ENCODE measurements at places on chromosomes 12 and 14.

DNA sequence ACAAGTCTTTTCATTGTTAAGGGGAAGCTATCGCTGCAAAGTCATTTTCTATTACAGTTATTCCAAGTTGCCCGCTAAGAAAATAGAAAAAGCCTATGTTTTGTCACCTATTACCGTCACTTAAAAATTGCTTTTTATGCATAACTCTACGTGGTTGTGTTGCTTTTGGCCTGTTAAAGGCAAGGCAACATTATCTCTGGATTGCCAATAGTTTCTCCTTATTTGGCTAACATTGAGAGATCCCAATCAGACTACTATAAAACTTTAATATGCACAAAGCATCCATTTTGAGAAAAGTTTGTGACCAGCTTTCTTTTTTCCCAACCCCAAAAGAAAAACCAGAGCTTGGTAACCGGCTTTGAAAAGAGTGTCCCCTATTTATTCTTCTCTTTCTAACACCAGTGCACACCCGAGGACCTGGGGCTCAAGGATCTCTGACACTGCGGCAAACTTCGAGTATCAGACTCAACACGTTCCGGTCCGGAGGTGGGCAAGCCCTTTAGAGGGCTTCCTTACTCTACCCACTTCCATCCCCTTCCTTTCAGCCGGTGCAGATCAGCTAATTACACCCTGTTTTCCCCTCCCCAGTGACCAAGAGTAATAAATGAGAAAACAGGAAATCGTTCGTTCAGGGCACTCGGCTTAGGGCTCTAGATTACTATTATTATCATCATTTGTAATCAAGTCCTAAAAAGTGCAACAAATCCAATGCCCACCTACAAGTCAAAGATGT, 1.2 kb downstream of the PPP1R12A start:
- no peak for DNase-seq

DNA sequence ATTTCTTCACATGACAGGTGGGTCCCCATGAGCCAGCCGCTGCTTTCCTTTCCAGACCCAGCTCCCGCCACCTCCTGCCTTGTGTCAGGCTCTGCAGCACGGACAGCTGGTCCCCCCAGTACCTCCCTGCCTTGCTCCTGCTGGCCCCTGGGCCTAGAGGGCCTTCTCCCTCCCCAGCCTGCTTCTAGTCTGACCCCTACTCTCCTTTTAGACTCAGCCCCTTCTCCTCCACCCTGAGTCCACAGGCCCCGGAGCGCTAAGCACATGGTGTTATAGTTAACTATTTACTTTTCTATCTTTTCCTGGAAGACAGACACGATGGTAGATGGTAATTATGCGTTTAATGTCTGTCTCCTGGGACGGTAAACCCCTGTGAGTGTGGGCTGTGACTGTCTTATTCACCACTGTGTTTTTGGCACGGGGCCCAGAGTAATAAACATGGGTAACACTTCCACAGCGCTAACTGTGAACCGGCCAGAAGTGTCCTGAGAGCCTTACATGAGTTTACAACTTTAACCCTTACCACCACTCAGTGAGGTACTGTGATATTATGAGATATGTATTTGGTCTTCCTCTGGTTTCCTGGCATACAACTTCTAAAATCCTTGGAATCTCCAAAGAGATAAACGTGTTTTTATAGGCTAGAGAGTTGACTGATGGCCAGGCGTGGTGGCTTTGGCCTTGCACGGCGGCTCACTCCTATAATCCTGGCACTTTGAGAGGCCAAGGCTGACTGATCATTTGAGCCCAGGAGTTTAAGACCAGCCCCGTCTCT, 41.2 kb downstream of the DGLUCY start:
- DNase-seq: no peak

DNA sequence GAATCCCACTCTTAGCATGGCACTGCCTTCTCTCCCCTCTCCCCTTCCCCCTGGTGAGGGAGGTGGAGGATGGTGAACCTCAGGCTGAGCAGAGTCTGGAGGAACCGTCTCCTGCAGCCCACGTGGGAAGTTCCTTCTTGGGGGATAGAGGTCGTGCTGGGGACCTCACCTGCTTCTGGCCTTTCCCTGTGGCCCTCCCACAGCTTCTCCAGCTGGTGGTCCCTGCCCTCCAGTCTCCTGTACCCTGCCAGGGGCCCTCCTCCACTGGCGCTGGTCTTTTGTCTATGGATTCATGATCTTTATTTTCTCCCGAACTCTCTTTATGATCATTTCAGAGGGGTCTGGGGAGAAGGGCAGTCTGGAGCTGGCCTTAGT, 9.0 kb upstream of the MTA1 start:
- no peak for DNase-seq

DNA sequence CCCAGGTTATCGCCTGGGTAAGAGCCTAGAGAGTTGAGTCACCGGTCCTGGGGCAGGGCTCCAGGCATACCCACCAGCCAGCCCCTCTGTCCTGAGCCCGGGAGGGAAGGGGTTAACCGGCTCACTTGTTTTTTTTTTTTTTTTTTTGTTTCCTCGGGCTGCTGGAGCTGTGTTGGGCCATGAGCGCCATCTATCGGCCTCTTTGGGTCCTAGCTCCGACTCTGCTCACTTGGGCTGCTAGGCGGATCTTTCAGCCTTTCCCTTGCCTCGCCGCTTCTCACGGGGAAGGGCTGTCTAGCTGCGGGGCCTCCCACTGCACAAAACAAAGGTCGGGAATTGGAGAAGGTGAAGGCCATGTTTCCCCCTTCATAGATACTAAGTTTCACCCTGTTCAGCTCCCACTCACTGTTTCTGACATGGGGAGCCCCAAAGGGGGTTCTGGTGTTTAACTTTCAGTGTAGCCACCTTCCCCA, 2.8 kb upstream of the SMUG1 start:
- peak; percentile 66 for DNase-seq

GRCh38 chr14:55382483-55382882, 29.1 kb downstream of the ATG14 start:
- DNase-seq: no peak

GRCh38 chr14:24329073-24329663, 5.7 kb downstream of the ADCY4 start:
- DNase-seq: no peak

- no peak for DNase-seq
Measured at GRCh38 chr14:28059254-28059653, 707.3 kb upstream of the FOXG1 start.

- no peak for DNase-seq
Measured at GRCh38 chr12:32568228-32568627, 110.9 kb upstream of the DNM1L start.

DNA sequence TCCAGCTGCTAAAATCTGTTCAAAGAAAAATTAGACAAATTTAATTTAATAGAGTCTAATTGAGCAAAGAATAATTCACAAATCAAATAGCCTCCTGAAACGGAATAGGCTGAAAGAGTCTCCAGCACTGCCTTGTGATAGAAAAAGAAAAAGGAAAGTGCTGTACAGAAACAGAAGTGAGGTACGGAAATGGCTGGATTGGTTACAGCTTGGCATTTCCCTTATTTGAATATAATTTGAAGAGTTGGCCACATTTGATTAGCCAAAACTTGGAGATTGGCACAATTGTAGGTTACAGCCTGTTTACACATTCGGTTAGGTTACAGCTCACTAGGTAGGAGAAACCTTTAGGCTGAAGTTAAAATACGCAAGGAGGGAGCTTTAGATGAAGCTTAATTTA, 24.8 kb upstream of the PCED1B start:
- no peak for DNase-seq

DNA sequence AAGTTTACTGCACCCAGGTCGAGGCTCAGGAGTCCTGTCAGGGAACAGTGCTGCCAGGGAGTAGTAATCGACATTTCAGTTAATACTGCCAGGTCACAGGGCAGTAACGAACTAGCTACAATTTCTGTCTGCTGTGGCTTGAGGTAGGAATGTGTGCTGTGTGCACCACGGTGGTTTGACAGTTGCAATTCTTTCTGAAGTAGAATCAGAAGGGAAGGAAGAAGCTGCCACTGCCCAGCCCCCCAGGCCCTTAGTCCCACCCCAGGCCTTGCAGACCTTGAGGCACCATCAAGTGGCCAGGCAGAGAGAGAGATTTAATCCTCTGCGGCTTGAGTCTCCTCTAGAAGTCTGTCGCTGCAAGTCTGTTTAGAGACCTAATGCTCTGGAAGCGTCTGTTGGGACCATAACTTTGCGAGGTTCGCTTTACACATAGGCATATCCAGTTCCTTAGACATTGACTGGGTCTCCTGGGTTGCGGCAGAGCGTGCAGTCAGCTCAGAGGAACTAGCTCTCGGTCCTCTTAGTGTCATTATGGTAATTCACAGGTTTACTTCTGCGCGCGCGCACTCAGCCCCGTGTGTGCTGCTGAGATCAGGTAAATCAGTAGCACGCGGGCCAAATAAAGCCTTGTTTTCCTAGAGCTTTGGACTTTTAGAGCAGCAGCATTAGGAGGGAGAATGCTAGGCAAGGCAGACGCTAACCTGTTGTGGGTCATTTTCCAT, 9.8 kb downstream of the NKX2-1 start:
- DNase-seq: no peak

GRCh38 chr14:61090432-61091216, 109.6 kb downstream of the SLC38A6 start:
- no peak for DNase-seq

GRCh38 chr14:23442721-23443356, 7.4 kb upstream of the MYH7 start:
- no peak for DNase-seq

DNA sequence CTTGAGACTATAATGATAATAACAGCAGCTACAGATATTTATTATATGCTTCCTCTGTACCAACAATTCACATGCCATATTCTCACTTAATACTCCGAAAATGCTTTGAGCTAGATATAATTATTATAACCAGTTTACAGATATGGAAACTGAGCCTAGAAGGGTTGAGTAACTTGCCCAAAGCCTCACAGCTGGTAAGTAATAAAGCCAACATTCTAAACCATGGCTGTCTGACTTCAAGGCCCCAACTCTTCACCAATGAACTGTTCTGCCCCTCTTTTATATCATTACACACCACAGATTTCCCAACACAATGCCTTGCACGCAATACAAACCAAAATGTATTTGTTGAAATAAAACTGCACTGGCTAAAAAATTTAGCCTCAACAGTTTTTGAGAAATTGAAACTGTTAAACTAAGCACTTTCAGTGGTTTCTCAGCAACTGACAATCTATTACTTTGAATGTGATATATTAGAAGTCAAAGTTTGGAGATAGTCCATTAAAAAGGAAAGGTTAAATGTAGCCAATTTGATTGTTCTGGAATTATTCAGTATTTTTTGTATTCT, 222.5 kb upstream of the ARHGAP5 start:
- DNase-seq: no peak

DNA sequence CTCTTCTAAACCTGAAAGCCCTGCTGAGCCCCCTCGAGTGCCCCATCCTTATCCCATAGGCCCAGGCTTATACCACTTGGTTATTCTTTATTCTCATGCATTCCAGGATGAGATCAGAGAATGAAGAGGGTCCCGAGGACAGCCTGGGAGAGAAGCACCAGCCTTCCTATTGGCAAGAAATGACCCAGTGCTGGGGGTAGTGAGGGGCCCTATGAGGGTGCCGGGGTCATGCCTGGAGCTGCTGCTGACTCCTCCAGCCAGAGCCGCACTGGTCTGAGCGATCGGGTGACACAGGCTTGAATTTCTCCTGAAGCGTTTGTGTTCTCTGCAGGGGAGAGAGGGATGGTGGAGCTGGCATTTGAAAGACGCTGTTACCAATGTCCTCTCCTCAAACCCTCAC, 18.1 kb downstream of the MORN3 start:
- DNase-seq: no peak

DNA sequence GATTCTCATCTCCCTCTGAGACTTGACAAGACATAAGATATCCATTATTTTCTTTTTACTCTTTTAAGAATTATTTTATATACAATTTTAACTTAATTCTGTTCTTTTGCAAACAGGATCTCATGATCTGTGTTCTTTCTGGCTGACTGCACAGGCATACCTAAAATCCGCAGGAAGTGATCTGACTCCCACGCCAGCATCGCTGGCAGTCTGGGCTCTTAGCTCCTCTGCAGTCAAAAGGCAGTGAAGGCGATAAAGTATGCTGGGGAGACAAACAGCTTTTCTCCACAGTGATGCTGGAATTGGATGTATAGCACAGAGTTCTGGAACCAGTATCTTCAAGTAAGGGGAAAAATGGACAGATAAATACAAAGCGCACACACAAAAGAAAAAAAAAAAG, 52.4 kb downstream of the DICER1 start:
- no peak for DNase-seq

DNA sequence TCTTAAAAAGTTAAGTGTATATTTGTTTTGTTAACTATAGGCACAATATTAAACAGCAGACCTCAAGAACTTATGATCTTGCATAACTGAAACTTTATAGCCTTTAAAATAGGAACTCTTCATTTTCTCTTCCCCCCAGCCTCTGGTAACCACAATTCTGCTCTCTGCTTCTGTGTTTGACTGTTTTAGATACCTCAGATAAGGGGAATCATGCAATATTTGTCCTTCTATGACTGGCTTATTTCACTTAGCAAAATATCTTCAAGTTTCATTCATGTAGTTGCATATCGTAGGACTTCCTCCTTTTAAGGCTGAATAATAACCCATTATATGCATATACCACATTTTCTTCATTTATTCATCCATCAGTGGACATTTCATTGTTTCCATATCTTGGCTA, 131.3 kb downstream of the PTPRO start:
- DNase-seq: no peak

DNA sequence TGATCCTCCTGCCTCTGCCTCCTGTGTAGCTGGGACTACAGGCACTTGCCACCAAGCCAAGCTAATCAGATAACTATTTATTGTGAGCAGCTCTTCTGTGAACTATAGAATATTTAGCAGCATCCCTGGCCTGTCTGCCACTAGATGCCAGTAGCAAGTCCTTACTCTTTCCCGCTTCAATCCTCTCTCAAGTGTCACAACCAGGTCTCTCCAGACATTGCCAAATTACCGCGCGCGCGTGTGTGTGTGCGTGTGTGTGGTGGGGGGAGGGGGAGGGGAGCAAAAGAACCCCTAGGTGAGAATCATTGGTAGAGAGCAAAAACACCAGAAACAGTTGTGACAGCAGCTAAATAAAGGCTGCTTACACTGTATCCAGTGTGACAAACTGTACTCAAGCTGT, 49.9 kb downstream of the PPP2R5E start:
- no peak for DNase-seq

- DNase-seq: no peak
Measured at GRCh38 chr12:94832780-94833681, 170.5 kb downstream of the NDUFA12 start.

DNA sequence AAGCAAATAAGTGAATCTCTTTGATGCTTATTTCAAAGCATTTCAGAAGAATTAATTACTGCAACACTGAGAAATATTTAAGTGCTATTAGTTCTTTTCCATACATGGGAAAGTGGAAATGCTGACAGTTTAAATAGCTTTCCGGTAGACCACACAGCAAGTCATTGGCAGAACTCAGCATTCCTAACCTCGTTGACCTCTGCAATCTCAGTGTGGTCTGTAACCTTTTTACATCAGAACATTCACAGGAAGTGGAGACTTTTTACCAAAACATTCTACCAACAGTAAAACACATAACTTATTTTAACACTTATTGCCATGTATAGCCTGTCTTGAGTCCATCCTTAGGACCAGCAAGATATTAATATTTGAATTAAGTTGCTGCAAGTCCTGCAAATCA, 249.5 kb upstream of the DCN start:
- DNase-seq: no peak

GRCh38 chr12:25957793-25958427, 572 bp upstream of the RASSF8 start:
- no peak for DNase-seq

- no peak for DNase-seq
Measured at GRCh38 chr12:25186788-25187402, 8.1 kb downstream of the DNAI7 start.

Measured in stimulated activated CD4-positive, alpha-beta T cell treated with anti-CD3 and anti-CD28 coated beads, Interleukin-15, amount 100 ng/mL, for 48 hours (primary cell).